ENCODE measurements at places on chromosomes 1 and 21. TPM values are rescaled to one million over a fixed set of nuclear protein-coding genes. Genes with fewer than 3 reads are reported as not detected.

Gene CRNN
- total RNA-seq: not detected

Gene SOX13
- 2.5 TPM for total RNA-seq

Gene RAD54L
- 1.9 TPM for total RNA-seq

Gene VWA1
- total RNA-seq: 4.1 TPM

Gene CFAP57
- total RNA-seq: 1.3 TPM

Gene C1orf87
- total RNA-seq: not detected

Gene CCT3
- total RNA-seq: 302 TPM

Gene BRINP2
- total RNA-seq: 24.7 TPM

Gene HES3
- total RNA-seq: not detected

Gene CPLANE2
- total RNA-seq: 15.0 TPM

Gene CD247
- total RNA-seq: 3.1 TPM

Gene TSPEAR
- not detected for total RNA-seq

Gene KRTAP10-2
- total RNA-seq: not detected
